ENCODE measurements at places on chromosomes 6 and 20.

GRCh38 chr6:155100087-155100486 is 105.0 kb downstream of the TIAM2 start:
- no peak for DNase-seq

- no peak for DNase-seq
Observed at GRCh38 chr6:14819840-14820420, 425.9 kb upstream of the JARID2 start.

GRCh38 chr6:134132494-134133141 is 80.2 kb upstream of the SLC2A12 start:
- DNase-seq, result no peak

GRCh38 chr20:23370274-23370673 is 8.3 kb downstream of the GZF1 start:
- no peak for DNase-seq

GRCh38 chr20:45782890-45783289 is 8.8 kb downstream of the WFDC3 start:
- no peak for DNase-seq

- no peak for DNase-seq
Observed at GRCh38 chr6:75946146-75946831, 126.2 kb downstream of the IMPG1 start.

- DNase-seq, result no peak
Observed at GRCh38 chr6:2853769-2854395, 12.2 kb upstream of the SERPINB1 start.

DNA sequence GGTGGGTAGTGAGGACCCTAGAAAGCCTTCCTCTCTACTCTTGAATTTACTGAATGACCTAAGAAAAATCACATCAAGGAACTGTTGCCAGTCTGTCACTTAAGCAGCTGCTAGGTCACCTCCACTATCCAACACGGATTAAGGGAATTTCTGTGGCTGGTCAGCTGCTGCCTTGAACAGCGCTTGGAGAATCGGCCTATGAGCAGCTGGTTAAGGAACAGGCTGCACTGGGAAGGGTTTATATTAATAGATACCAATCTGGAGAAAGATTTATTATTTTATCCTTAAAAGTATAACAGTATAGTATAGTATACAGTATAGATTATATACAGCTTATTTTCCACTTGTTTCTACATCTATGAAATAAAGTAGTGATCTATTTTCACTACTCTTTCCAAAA is 6.5 kb downstream of the PTPRK start:
- no peak for DNase-seq

GRCh38 chr6:136641166-136641565 is 90.9 kb upstream of the MAP7 start:
- DNase-seq, result no peak

DNA sequence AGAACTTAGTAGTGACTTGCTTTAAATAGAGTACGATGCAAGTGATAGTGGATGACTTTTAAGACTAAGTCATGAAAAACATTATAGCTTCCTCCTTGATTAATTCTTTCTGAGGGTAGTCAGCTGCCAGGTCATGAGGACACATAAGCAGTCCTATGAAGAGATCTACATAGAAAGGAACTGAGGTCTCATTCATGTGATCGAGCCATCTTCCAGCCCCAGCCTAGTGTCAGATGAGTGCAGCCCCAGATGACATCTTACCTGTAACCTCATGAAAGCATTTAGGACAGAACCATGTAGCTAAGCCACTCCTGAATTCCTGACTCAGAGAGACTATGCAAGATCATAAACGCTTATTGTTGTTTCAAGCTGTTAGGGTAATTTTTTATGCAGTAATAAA is 67.7 kb downstream of the AK9 start:
- DNase-seq, result no peak

DNA sequence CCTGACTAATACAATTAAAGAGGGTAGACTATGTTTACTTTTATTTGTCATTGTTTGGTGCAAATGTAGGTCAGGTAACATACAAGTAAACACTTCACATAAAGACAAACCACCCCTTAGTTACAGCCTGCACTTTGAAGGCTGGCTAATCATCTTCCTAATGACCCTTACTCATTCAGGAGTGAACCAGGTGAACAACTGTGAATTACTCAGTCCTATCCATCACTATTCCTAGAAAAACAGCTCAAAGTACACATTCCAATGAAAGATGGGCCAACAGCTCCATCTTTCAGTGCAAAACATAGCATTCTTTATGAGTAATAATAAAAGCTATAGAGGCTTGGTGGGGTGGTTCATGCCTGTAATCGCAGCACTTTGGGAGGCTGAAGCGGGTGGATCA is 78.2 kb downstream of the FRK start:
- DNase-seq, result no peak

DNA sequence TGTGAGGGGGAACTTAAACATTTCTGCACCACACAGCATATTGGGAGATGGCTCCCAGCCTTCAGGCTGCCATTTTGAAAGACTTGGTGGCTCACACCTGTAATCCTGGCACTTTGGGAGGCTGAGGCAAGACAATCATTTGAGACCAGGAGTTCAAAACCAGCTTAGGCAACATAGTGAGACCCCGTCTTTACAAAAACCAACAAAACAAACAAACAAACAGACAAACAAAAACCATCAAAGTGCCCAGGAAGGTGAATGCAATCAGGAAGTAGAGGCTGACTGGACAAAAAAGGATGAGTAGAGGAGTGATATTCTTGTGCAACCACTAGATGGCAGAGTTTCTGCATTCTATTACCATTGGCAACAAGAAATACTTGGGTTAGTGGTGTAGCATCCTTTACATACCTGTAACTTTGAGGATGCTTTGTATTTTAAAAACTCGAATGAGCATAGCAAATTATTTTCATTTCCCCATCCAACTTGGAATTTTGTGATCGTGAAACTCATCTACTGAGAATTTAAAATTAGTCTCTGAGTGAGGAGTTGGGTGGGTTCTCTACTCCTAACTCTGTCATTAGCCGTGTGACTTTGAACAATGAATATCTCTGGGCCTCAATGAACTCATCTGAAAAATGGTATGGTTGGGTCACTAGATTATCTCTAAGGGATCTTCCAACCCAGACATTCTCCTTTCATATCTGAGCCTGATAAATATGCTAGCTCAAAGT is 84.4 kb downstream of the CRYBG1 start:
- peak; percentile 49 for DNase-seq

DNA sequence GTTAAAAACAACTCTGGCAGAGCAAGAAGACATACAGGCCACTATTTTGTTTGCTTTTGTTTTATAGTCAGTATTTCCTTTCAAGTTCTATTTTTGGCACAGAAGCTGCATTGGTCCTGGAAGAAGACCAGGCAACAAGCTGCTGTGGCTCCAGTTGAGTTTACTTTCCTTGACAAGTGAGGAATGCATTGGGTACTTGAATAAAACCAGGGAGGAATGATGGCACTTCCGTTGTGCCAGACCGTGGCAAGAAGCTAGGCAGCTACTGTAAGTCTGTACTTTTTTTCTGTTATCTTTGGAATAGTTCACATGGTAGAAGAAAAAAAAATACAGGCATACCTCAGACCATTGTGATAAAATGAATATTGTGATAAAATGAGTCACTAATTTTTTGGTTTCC is 66.3 kb downstream of the NCOA3 start:
- DNase-seq, result no peak

GRCh38 chr6:30844118-30844535 is 40.2 kb upstream of the DDR1 start:
- DNase-seq, result no peak

- DNase-seq, result no peak
Observed at GRCh38 chr20:15446373-15446772, 1109.0 kb upstream of the FLRT3 start.

GRCh38 chr6:127446356-127446755 is 12.8 kb downstream of the KIAA0408 start:
- DNase-seq, result no peak

DNA sequence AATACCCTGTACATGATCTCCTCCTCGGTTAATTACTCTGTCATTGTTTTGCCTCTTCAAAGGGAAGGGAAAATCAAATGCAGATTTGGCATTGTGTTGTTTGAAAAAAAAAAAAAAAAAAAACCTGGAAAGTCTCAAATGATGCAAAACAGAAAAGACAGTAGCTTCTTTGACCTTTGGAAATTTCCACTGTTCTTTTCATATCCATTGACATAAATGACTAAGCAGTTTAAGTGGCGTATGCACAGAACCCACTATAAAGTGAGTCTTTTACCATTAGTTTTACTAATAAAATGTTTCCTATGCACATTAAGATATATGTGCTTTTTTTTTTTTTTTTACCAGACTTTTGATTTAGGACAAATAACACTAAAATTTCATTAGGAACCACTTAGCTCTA is 704.3 kb downstream of the TFAP2A start:
- no peak for DNase-seq

GRCh38 chr6:112367628-112368027 is 20.5 kb downstream of the RFPL4B start:
- DNase-seq, result no peak

- DNase-seq, result no peak
Observed at GRCh38 chr20:34952671-34953070, 2.9 kb downstream of the GSS start.

- no peak for DNase-seq
Observed at GRCh38 chr6:53671111-53671510, 5.6 kb upstream of the KLHL31 start.

DNA sequence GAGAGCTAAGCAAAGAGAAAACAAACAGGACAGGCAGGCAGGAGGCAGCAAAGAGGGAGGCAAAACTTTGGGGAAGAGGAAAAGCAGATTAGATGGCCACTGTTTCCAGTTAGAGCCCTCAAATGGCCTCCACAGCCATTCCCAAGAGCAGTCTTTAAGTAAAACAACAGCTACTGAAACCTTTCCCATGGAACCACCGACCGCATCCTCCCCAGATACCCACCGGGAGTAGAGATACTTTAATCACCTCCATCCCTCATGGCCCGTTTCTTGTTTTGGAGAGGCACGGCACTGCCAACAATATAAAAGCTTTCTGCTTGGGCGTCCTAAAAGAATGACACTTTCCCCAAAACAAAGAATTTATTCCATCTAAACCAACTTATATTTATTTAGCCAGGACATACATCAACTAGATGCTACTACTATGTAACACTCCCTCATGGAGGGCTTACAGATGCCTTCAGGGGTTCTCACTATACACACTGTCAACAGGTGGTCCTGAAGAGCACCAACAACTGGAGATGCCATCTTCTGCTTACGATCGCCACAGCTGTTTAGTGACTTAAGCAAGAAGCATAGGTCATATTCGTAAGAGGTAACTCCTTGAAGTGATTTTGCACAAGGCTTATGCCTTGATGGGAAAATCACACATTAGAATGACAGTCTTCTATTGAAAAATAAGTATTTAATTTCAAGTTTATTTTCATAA is 43.4 kb downstream of the CNKSR3 start:
- no peak for DNase-seq

- DNase-seq, result no peak
Observed at GRCh38 chr20:32639284-32639683, 34.5 kb downstream of the C20orf203 start.

- DNase-seq, result no peak
Observed at GRCh38 chr6:53112871-53113270, 35.8 kb downstream of the GCM1 start.

GRCh38 chr6:108697561-108698161 is 136.9 kb downstream of the FOXO3 start:
- DNase-seq, result no peak

- DNase-seq, result no peak
Observed at GRCh38 chr20:57220337-57221145, 45.9 kb downstream of the BMP7 start.

DNA sequence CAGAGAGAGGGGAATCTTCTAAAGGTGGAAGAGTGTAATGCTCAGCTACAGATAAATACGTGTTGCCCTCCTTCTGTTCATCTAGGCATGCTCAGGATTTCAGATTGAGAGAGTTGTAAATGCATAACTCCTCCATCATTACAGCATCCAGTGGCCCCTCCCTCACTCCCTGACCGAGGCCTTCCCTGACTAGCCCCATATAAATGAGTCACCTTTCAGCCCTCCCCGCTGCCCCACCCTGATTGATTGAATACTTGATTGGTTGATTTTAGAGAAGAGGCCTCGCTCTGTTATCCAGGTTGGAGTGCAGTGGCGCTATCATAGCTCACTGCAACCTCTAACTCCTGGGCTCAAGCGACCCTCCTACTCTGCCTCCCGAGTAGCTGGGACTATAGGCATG is 193.7 kb downstream of the EYA2 start:
- DNase-seq, result no peak

DNA sequence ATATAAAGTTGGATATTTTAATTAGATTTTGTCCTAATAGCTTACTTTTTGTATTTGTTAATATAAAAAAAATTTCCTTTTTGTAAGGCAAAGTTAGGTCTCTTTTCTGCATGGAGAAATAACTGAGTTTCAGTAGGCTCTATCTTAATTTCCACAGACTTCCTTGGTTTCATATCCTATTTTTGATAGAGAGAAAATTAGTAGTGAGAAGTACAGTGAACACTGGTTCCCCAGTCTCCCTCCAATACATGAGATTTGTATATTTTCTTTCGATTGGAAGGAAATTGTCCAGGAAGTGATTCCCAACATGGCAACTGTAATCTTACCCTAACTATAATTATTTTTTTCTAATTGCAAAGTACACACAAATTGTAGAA is 26.4 kb downstream of the TRIM27 start:
- no peak for DNase-seq

DNA sequence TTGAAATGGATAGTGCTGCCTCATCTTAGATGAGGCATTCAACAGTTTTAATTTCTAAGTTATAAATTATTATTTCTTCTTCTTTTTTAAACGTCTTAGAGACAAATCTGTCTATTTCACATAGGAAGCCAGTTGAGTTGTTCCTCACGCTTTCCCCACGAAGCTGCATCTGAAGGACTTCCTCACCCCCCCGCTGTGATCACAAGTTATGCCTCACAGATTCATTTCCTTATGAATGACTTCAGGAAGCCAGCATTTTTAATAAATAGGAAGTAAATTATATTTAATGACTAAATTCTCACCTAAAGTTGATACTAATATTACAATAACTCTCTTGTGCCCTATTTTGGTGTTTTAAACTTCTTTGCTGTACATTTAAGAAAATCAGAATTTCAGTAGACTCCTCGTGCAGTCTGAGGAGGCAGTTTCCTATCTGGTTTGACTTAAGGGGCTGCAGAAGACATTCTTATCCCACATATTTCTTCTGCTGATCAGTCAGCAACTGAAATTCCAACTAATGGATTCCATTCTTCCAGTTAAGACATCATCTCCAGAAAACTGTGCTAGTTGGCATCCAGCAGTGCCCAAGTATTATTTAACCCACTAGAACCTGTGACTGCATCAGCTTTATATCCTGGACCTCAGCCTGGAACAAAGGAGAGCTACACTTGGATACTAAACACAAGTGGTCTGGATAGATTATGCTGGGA is 182.7 kb upstream of the CCN2 start:
- no peak for DNase-seq

DNA sequence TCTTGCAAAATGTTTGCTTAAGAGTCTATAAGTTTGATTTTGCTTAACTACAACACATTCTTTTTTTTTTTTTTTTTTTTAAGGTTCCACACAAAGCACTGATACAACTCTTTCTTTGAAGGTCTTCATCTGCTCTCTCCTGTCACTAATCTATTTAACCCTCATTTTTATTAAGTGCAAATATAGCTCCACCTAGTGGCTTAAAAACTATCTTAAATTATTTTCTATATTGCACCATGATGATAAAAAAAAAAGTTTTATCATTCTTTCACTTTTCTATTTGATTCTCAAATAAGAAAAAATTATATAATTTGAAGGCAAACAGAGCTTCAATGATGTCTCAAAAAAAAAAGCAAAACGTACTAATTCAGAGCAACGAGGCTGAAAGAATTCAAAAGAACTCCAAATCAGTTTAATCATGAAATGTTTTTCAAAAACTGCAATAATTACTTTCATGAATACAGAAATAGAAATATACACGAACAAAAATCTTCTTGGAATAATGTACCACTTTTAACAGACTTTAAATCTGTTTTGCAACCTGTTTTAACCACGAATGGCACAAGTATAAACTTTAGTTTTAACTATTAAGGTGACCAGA is 12.8 kb downstream of the ESF1 start:
- no peak for DNase-seq

All from GM12864 (cell line).